ENCODE measurements at places on chromosomes 1 and 21.
A peak's percentile ranks its signal among the peaks of the same experiment; 100 is the strongest.

DNA sequence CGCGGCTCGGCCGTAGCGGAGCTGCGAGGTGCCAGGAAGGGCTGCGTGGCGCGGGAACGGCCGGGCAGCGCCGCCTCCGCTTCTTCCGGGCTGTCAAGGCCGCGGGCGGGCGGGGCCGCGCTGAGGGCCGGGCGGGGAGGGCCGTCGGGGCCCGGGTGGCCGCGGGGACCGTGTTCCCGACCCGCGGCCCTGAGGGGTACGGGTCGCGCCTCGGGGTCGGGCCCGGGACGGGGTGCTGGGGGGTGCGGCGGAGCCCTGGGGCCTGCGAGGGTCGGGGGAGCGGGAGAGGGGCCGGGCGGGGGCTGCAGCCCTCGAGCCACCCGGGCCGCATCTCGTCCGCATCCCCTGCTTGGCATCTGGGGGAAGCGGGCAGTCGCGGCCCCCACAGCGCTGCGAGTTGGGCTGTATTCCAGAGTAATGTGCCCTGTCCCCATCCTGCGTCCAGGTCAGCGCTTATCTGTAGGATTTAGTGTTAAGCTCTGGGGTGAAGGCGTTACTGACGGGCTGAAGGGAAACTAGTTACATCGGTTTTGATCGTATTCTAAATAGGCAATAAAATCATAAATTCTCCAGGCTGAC lies 379 bp downstream of the RER1 start:
- DNase-seq, result no peak

GRCh38 chr1:240695416-240695815 lies 83.5 kb upstream of the GREM2 start:
- DNase-seq, result no peak

GRCh38 chr1:232335261-232335660 lies 294.7 kb downstream of the SIPA1L2 start:
- DNase-seq, result no peak

- DNase-seq, result no peak
These were observed 2.7 kb downstream of the HUNK start for GRCh38 chr21:31875496-31876015.

GRCh38 chr1:110091791-110092190 lies 20.5 kb upstream of the UBL4B start:
- DNase-seq, result no peak

GRCh38 chr21:31509194-31510017 lies 150.1 kb upstream of the SOD1 start:
- peak; percentile 37 for DNase-seq

DNA sequence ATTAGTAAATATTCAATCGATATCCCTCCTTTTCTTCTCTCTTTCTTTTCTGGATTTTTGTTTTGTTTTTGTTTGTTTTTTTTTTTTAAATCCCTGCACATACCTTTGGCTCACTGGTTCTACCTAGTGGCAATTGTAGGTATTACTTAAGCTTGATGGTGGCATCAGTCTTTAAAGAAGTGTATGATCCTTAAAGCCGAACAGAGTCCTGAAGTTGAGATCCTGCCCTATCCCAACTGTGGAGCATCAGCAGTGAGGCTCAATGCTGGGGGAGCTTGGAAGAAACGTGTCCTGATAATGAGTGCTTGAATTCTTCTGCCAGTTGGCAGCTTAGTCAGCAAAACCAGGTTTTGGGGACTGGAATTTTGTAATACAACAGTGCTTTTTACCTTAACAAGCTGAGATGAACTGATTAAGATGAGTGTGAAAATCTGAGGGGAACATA lies 60.8 kb downstream of the FASLG start:
- no peak for DNase-seq
